Naive thymus-derived CD4-positive, alpha-beta T cell (primary cell): ENCODE measurements at places on chromosomes 4 and X. TPM values are rescaled to one million over a fixed set of nuclear protein-coding genes. Genes with fewer than 3 reads are reported as not detected.

- DNase-seq, result no peak
Observed at GRCh38 chr4:157888281-157888680, 284.5 kb downstream of the GASK1B start.

GRCh38 chr4:160864253-160864652, 1299.5 kb downstream of the FSTL5 start:
- DNase-seq, result no peak

DNA sequence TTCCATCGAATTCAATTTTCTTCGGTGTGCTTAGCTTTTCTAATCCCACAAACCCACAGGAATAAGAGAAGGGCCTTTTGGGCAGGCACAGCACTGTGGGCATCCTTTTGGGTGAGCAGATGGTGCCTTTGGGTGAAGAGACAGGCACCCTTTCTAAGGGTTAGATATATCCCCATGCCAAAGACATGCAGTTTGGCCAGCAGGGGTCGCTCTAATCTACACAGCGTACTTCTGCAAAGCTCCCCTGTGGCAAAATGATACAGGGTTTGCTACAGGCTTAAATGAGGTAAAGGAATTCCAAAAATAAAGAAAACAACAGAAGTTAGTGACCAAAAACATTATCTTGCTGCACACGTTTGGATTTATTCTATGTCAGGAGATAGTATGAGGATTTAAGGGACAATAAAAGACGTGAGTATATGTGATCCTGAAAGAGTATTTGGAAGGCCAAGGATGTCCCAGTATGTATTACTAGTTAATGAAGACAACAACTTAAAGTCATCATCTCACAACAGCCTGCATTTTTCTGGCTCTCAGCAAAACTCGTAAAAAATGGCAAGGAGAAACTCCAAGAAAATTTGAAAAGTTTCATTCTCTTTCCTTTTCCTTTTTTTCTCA, 49.5 kb downstream of the PHEX start:
- peak; percentile 4 for DNase-seq

- DNase-seq, result no peak
Observed at GRCh38 chrX:112058255-112058654, 24.3 kb downstream of the TRPC5 start.

- DNase-seq, result no peak
Observed at GRCh38 chr4:7191546-7192251, 639 bp upstream of the SORCS2 start.

- DNase-seq, result no peak
Observed at GRCh38 chr4:74474345-74475090, 29.6 kb downstream of the AREG start.

- no peak for DNase-seq
Observed at GRCh38 chrX:54063361-54063760, 19.1 kb upstream of the PHF8 start.

- DNase-seq, result no peak
Observed at GRCh38 chrX:32514986-32515385, 696.4 kb downstream of the DMD start.

DNA sequence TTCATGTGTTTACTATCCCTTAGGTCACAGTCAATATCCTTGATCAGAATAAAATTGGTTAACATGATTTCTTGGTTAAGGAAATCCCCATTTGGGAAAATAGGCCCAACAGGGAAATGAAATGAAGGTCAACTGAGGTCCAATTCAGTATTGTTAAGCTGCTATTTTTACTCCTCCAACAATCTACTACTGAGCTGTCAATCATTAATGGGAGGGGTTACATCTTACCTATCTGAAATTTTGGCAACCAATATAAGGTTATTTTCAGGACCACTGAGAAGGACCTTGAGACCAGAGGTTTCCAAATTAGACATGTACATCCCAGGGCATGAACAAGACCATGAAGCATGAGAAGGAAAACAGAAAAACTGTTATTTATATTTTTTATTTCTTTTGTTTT, 64.2 kb upstream of the ALG13 start:
- no peak for DNase-seq

GRCh38 chr4:182141061-182141460, 102.1 kb upstream of the TENM3 start:
- DNase-seq, result no peak

- no peak for DNase-seq
Observed at GRCh38 chr4:113881256-113881655, 98.2 kb downstream of the ARSJ start.

- no peak for DNase-seq
Observed at GRCh38 chrX:51899741-51900140, 6.3 kb downstream of the MAGED1 start.

DNA sequence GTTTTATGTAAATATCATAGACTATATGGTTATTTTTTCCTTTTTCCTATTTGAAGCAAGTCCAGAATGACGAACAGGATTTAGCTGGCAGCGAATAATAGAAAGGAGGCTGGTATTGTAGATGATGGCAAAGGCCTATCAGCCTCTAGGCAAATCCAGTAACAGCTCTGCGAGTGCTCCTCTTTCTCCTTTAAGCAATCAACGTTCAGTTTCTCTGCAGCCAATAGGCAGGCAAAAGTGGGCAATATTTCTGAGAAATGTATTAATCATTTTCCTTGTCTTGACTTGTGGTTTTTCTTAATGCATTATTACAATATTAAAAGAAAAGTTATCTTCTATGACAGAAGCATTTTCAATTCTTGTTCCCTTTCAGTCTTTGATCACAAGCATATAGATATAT, 183.3 kb downstream of the SH3KBP1 start:
- no peak for DNase-seq

GRCh38 chr4:4593596-4594284, 51.9 kb upstream of the STX18 start:
- DNase-seq, result no peak

DNA sequence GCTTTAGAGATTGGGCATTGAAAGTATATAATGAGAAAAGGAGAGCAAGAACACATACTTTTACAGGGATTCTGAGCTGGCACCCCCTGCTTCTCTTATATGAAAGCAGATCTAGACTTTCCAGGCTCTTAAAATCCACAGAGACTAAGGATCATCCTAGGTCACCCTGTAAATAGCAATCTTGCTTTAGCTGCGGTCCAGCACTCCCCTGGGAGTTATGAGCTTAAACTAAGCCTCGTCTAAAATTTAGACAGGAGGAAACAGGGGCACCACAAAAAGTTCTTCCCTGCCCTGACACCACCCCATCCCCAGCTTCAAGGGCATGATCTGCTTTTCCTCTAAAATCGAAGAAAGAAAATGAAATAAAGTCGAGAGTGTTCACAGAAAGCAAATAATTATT, 143.3 kb upstream of the KCNIP4 start:
- no peak for DNase-seq

DNA sequence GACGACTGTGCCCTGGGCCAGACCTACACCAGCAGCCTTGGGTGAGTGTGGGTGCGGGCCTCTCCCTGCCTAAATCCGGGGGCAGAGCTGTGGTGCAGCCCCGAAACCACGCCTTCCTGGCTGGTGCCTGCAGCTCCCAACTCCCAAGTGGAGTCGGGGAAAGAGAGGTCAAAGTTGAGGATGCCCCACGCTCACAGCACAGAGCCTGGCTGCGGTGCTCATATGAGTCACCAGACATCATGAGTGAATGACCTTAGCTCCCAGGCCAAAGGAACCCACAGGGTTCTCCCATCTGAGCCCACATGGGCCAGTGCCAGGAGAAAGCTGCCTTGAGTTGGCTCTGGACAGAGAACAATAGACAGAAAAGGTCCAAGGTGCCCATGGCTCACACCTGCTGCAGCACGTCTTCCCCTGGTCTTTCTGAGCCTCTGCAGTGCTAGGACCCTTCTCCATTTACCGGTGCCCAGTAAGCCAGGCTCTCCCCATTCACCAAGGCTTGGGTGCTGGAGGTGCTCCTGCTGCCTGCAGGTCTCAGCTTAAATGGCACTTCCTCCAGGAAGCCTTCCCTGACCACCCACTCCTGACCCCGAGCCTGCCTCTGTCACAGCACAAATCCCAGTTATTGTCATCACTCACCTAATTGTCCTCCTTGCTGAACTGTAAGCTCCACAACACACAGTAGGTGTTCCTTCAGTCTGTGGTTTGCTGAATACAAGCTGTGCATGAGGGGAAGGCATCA, 224.2 kb downstream of the AFAP1 start:
- DNase-seq, result no peak

- no peak for DNase-seq
Observed at GRCh38 chr4:48706736-48707135, 73.3 kb downstream of the FRYL start.

- DNase-seq, result no peak
Observed at GRCh38 chr4:171985129-171985528, 171.9 kb downstream of the GALNTL6 start.

DNA sequence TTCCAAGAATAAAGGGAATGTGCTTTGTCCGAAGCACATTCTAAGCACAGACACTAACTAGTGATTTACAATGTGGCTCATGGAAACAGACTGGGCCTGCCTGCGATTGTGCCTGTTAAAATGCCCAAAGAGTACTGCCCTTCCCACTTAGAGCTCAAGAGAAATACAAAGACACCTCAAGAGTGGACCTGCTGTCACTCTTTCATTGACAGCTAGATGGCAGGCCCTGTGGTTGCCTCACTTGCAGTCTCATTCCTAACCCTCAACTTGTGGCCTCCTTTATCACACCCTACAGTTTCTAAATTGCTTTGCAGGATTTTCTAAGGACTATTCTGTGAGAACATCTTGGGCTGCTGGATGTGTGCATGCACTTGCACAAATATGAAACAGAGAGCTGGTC, 331.0 kb upstream of the EMCN start:
- DNase-seq, result no peak

Gene L1CAM
- total RNA-seq, result 0.81 TPM

Gene SLC6A14
- total RNA-seq, result not detected

Gene CASP6
- 23.6 TPM for total RNA-seq

Gene ALB
- total RNA-seq, result not detected

Gene ERAS
- total RNA-seq, result not detected

Gene RNF175
- 11.1 TPM for total RNA-seq

Gene ALG13
- total RNA-seq, result 48.4 and 57.6 TPM in 2 replicates
